ENCODE measurements at places on chromosomes 12 and 14.
A peak's percentile ranks its signal among the peaks of the same experiment; 100 is the strongest.

DNA sequence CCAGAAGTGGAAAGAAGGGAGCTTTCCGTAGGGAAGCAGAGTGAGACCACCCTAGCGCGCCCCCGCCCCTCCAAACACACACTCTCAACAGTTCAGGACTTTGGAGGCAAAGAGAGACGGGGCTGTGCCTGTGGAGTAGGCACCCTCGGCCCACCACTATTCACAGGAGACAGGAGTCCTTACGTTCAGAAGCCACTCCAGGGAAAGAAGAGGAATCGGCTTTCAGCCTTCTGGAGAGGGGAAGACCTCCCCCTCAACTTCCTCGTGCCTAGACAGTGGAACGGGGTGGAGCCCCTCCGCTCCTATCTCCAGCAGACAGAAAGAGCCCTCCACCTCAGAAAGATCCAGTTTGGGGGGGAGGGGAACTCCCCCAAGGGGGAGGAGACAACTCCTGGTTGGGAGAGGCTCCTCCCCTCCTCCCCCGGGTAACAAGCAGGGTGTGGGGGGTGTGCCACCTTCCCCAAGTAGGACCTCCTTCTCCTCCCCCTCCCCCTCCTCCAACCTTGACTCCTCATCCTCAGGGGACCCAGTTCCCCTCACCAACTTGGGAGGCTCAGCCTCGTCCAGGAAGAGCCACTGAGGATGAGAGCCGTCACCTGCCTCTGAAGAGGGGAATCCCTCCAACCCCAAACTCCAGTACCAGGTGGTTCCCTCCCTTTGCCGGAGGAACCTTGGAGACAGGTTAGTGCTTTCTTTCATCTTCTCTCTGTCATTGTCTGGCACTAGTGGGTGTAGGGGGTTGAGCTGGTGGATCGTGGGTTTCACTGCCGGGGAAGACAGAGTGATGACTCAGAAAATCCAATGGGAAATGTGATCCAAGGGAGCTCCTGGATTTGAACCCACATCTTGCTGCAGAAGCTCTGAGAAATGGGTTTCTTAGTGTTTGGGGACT, 883 bp downstream of the FOXJ2 start:
- DNase-seq, result peak; percentile 71

DNA sequence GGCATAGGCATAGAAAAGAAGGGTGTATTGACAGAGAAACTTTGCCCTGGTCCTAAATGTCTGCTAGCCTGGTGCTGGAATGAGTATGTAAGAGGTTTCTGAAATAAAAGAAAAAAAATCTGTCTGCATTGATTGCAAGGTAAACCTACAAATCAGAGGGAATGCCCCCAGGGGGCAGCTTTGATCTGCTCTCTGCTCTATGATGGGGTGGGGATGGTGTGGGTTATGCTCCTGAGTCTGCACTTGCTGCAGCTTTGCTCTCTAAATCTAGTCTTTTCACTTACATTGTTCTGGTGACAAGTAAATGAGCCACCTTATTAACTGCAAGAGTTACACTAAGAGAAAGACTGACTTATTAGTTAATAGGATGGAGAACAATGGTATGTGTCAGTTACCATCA, 468.4 kb upstream of the STXBP6 start:
- no peak for DNase-seq

- no peak for DNase-seq
These were observed 42.1 kb upstream of the LIN7A start for GRCh38 chr12:80979816-80980215.

DNA sequence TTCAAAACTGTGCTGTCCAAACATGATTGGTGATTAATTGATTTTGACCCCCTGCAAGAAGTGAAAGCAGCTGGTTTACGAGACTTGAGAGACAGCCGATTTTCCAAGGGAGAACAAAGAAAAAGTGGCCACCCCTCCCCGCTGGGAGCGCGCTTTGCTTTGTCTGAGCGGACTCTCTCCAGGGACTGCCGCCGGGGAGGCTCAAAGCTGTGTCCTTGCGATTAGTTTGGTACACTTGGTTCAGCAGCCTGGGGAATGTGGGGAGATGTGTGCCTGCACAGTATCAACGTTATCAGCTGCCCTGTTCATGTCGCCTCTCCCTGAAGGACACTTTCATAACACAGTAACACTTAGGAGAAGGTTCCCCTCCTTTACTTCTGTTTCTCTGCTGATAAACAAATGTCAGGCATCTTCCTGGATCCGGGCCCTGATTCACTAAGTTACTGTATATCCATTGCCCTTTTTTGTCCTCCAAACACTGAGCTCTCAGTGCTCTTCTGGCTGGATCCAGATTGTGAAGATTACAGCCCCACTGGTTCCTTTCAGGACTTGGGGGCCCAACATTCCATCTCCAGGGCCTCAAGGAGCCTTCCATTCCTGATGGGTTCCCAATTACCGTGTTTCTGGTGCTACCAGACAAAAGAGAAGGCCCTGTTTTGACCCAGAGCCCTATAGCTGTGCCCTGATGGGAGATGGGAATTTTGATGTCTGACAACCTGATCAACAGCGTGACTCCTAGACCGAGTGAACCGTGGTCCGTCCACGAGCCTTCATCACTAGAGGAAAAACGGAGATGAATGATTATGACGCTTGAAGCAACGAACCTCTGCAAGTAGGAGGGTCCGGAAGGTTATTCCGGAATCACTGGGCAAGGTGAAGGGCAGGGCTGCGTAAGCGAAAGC, 31.7 kb upstream of the TUBA1C start:
- DNase-seq, result peak; percentile 46

DNA sequence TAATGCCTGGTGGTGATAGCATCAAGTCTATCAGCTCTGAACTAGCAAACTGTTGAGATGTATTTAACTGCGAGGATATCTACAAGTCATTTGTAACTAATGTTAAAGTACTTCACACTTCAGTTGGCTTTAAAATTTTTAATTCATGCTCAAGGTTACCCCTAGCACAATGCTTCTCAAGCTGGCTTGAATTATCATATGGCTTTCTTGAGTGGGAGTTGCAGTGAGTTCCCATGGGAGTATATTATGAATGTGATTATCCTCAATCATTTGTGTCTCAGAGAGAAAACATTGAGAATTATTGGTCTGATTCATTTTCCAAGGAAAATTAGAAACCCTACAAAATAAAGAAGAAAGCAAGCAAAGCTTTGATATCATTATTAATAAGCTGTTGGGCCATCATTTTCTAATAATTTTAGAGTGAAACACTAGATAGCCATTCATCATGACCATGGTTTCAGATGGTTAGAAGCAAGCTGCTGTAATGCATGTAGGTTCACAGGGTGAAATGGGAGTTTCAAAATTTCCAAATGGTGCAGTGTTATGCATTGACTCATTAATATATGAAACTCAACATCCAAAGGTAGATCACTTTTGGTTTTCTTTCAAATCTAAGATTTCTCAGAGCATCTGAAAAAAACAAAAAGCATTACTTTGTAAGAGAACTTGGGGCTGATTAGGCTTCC, 11.8 kb upstream of the KRAS start:
- no peak for DNase-seq

DNA sequence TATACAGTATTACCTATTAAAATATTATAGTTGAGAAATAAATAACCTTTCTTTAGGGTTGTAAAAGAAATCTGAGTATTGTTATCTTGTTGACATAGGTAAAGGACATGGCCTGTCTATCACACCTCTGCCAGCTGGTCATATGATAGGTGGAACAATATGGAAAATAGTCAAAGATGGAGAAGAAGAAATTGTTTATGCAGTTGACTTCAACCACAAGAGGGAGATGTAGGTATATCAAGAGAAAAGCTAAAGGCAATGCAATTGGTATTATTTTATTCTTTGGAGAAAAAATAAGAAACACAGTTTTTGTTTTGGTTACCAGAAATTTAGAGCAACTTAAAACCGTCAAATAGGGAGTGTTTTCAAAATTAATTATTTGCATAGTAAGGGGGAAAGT, 13.5 kb downstream of the CPSF2 start:
- DNase-seq, result no peak

- peak; percentile 79 for DNase-seq
These were observed 4.9 kb downstream of the CD9 start for GRCh38 chr12:6205144-6205539.

DNA sequence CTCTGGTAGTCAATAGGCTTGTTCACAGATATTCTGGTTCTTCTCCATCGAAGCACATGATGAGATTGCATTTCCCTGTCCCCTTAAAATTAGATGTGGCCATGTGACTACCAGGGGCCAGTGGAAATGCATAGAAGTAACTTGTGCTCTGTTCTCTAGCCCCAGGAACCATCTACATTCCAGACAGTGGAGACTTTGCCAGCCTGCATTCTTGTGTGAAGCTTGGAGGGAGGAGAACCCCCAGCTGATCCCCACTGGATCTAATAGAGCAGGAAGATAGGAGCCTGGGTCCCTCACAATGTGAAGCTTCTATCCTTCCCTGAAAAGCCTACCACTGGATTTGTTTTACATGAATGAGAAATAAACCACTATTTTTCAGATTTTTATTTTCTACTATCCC, 130.1 kb downstream of the KITLG start:
- DNase-seq, result no peak

DNA sequence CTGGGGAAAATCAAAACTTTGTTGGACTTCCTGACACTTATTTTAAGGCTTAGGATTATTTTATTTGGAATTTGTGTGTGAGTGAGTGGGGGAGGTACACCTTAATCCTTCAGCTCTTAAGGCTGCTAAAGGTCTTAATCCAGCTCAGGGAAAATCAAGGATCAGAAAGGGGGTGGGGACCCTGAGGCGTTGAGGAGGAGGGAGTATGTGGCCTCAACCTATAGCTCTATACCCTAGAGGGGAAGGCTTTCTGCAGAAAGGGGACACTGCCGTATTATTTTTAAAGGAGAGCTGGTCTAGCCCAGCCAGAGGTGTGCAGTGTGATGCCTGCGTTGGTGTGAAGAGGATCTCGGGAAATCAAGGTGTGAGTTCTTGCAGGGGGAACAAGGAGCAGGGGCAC, 20.0 kb downstream of the IRF2BPL start:
- DNase-seq, result no peak

GRCh38 chr14:95225251-95225887, 68.0 kb upstream of the DICER1 start:
- DNase-seq, result no peak

DNA sequence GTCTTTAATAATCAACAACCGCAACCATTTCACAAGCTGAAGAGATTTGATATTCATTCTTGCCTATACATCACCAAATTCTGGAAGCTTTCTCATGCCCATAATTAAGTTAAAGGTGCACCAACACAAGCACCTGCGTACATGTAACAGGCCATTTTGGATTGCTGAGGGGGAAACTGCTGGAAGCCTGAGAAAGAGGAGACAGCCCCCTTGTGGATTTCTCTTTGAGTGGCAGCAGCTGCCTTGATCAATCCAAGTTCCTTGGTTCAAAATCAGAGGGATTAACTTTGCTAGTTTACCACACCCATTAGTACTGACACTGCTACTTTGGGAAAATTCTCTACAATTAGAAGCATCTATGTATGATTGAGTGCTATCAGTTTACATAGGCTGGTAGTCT, 321.1 kb downstream of the NOVA1 start:
- no peak for DNase-seq

GRCh38 chr12:29591140-29592020, 93.9 kb upstream of the OVCH1 start:
- peak; percentile 63 for DNase-seq

- DNase-seq, result no peak
These were observed 13.1 kb upstream of the TMTC1 start for GRCh38 chr12:29796823-29797263.

- DNase-seq, result no peak
These were observed 450 bp downstream of the SINHCAF start for GRCh38 chr12:31325524-31325875.

GRCh38 chr12:96879301-96879700, 27.8 kb upstream of the NEDD1 start:
- DNase-seq, result no peak

GRCh38 chr12:46445551-46446235, 73.1 kb upstream of the SLC38A2 start:
- no peak for DNase-seq

DNA sequence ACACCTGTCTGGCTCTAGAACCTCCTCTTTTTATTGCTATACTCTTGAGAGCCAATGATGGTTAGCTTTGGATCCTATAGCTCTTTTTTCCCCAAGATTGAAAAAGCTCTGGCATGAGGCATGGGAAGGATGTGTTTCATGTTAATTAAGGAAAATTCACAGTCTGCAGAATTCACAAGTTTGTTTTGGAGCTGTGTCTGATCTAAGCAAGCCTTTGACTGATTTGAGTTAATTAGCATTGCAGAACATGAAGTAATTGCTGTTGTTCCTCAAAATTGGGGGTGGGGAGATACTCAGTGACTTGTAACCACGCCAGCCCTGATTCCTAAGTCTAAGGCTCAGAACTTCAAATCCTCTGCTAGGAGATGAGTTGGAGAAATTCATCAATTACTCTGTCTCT, 205.0 kb downstream of the SUDS3 start:
- no peak for DNase-seq

- DNase-seq, result no peak
These were observed 227.2 kb downstream of the MED13L start for GRCh38 chr12:116050275-116050674.

GRCh38 chr14:95290871-95291431, 28.8 kb downstream of the CLMN start:
- peak; percentile 68 for DNase-seq

DNA sequence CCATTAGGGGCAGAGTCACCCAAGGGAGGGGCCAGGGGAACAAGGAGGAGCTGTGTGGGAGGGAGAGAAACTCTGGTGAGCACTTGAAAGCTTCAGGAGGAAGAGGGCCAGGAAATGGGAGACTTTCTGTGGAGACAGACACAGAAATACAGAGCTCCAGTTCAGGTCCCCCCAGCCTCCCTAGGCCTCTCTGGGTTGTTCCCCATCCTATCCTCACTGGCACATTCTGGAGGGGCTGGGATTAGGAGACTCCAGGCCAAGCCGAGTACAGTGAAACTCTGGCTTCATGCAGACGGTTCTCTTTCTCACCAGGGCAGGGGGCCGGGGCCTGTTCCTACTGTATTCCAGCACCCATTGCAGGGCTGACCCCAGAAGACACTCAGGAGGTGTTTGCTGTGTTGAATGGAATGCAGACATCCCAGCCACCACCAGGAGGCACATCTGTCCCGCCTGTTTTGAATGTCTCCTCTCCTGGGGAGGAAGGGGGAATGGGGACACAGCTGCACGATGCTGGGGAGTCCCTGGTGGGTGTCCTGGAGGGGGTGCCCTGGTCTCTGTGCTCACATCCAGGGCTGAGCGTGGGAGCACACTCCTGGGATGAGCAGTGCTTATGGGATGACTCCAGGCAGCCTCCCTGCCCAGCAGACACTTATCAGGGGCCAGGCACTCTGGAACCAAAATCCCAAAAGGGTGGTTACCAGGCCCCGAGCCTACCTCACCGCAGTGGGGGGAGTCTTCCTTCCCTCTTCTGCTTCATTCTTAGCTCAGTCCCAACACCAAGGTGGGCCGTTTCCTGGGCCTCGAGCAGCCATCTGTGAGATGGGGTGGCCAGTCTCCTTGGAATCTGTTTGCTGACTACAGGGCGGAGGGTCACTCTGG, 5.5 kb upstream of the KRT84 start:
- no peak for DNase-seq
